Thyroid gland (tissue), 4 donors: ENCODE measurements at places on chromosomes 2 and 18. TPM values are rescaled to one million over a fixed set of nuclear protein-coding genes. Genes with fewer than 3 reads are reported as not detected.

The GRB14 gene
- 12.7 TPM for total RNA-seq

The KLHL41 gene
- total RNA-seq = 2.6 TPM

The ELOA2 gene
- not detected for total RNA-seq

The DAW1 gene
- total RNA-seq = not detected

The TP53I3 gene
- 14.5 TPM for total RNA-seq

The IMPA2 gene
- total RNA-seq = 75.8 TPM

The SMAD4 gene
- total RNA-seq = 163 TPM

The FSHR gene
- not detected for total RNA-seq

The DYSF gene
- 14.1 TPM for total RNA-seq

The PIEZO2 gene
- total RNA-seq = 5.8 TPM

The MFF gene
- total RNA-seq = 134 TPM

The TCF23 gene
- total RNA-seq = not detected

The IWS1 gene
- total RNA-seq = 70.4 TPM

The LAPTM4A gene
- 300 TPM for total RNA-seq

The SNORC gene
- 1.9 TPM for total RNA-seq

The LIMS4 gene
- total RNA-seq = 6.0 TPM
